Neuronal stem cell (in vitro differentiated cells): ENCODE measurements at places on chromosomes 2 and 18.

GRCh38 chr2:71281950-71282349 is 49.6 kb upstream of the ZNF638 start:
- DNase-seq = no peak

DNA sequence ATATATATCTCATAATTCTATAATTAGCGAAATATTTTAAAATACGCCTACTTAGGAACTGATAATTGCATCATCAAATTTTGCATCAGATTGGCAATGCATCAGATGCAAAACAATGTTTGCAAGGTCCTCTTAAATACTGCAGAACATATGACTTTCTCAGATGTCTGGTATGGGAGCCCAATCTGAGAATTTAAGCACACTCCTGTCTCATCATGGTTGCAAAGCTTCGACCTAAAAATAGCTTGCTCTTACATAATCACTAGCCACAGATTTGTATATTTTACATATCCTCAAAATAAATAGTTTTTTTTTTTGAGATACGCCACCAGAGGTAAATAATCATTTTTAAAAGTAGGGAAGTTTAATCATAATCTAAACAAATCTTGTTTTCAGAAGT is 123.2 kb downstream of the CABYR start:
- DNase-seq = no peak

DNA sequence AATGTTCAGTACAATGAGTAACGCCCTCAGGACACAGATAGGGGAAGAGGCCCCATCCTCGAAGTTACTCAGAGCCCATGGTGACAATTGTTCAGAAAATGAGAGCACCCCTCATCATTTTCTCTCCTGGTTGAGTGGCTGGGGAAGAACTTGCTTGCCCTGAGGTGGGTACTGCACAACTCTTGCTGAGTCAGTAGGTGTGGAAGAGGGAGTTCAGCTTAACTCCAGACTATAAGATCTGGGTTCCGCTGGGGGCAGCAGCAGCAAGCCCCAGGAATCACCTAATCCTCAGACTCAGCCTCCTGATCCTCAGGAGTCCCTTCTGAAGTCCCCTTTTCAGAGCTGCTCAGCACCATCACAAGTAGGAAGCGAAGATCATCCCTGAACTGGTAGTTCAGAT is 123.7 kb downstream of the PIEZO2 start:
- no peak for DNase-seq

GRCh38 chr18:48927286-48928080 is 23.3 kb downstream of the SMAD7 start:
- DNase-seq = no peak

GRCh38 chr2:237090906-237091305 is 5.2 kb downstream of the COPS8 start:
- DNase-seq = no peak

DNA sequence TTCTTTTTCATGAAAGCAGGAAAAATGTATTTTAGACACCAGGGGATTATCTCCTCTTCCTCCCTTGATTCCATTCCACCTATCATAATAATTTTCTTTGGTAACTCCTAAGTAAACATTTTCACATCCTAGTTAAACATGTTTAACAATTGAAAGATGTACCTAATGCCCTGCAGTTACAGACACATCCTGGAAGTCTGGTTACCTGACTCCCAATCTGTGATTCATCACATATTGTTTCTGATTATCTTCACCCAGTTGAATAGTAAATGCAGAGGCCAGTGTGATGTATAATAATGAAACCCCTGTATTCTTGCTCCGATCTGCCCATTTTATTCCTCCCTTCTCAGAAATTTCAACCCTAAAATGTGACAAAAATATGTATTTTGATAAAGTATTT is 1237.6 kb upstream of the LRRTM1 start:
- no peak for DNase-seq

GRCh38 chr2:179470089-179470488 is 205.5 kb upstream of the SESTD1 start:
- no peak for DNase-seq

GRCh38 chr2:208265371-208265800 is 669 bp upstream of the PIKFYVE start:
- peak; percentile 12 for DNase-seq

DNA sequence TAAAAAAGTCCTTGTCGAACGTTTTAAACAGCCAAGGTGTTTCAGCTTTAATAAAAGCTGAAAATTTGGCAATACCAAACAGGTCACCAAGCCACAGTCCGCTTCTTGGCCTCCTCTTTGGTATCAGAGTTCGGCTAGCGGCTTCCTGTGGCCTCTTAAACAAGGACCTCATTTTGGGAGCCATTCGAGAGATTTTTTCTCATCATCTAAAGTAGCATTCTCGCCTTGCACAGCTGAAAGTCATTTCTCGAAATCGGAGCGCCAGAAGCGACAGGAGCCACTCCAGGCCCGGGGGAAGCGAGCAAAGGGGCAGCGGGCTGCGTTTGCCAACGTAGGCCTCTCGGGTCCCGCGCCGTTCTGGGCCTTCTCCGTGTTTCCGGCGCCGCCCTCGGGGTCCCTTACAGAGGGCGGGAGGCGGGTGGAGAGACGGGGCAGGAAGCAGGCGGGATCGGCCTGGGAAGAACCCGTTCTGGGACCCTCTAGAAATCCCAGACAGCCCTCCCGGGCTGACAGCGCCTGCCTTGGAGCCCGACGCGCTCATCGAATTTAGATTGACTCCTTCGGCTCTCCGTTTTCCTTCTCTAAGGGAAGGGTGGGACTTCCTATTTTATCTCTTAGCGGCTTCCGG is 522 bp upstream of the ZNF407 start:
- DNase-seq = no peak

GRCh38 chr2:105797298-105797819 is 52.6 kb downstream of the NCK2 start:
- DNase-seq = no peak
